ENCODE measurements at places on chromosomes 12 and 14.

DNA sequence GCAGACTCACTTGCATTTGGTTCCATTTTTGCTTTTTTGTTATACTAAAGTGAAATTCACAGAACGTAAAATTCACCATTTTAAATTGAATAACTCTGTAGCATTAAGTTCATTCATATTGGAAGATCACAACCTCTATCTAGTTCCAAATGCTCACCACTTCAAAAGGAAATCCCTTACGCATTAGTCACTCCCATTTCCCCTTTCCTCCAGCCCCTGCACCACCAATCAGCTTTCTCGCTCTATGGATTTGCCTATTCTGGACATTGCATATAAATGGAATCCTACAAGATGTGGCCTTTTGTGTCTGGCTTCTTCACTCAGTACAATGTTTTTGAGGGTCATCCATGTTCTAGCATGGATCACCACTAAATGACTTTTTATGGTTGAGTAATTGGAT, 294.5 kb downstream of the KSR2 start:
- no peak for DNase-seq

DNA sequence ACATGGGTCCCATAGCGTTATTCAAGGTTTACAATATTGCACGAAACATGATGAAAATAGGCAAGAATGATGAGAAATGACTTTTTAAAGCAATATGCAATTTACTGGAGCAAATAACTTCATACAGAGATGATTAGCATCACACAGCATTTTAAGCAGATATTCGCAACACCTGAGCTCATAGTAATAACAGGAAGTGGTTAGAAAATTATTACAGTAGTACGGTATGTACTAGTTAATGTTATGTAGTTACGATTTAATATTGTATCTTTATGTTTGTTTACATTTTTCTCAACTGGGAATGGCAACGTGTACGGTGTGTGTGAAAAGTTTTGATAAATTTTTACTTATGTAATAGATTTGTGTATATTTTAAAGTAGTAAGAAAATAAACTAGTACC, 102.6 kb downstream of the OSBPL8 start:
- DNase-seq, result no peak

GRCh38 chr14:25231004-25231403, 181.1 kb upstream of the STXBP6 start:
- DNase-seq, result no peak

- no peak for DNase-seq
Measured at GRCh38 chr12:62613081-62613480, 146.5 kb downstream of the MON2 start.

- no peak for DNase-seq
Measured at GRCh38 chr12:104890476-104891096, 67.5 kb downstream of the SLC41A2 start.

- no peak for DNase-seq
Measured at GRCh38 chr12:113896194-113896593, 69.9 kb downstream of the RBM19 start.

DNA sequence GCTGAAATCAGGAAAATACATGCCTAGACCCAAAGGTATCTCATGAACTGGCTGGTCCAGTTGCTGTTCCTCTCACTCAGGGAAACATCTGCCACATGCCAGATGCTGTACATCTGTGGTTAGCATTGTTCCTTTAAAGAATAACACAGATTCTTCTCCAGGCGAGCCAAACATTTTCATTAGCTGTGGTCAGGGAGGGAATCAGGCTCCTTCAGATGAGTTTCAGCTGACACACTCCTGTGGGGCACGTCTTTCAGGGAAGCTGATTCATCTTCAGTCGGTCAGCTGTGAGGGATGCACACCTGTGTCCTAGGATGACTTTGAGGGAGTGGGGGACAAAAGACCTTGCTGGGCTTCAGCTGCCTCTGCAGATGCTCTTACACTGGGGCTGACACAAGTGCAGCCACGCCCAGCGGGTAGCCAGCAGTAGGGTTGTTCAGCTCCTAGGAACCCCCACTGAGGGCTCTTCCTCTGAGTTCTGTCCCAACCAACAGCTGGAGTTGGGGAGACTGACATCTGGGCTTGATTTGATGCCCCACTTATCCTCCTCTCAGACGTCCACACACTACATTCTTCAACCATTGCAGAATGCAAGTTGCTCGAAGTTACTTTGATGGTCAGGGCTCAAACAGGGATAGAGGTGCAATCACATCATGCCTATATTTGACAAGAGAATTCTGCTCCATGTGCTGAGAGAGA, 155.0 kb downstream of the NUAK1 start:
- peak; percentile 7 for DNase-seq

DNA sequence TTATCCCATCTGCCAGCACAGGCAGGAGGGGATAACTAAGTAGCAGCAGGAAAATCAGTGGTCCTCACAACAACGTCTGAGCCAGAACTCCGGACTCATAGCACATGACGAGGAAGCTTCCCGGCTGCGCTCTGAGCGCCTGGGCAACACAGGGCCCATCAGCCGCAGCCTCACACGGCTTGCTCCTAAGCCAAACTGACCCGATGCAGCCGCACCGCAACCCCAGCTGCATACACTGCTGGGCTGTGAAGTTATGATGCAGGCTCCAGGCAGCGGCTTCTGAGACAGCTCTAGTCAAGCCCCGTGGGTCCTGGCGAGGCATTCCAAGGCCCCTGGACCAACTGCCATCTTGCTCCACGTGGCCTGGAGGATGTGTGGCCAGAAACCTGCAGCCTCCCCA, 28.1 kb downstream of the ZFYVE21 start:
- no peak for DNase-seq

DNA sequence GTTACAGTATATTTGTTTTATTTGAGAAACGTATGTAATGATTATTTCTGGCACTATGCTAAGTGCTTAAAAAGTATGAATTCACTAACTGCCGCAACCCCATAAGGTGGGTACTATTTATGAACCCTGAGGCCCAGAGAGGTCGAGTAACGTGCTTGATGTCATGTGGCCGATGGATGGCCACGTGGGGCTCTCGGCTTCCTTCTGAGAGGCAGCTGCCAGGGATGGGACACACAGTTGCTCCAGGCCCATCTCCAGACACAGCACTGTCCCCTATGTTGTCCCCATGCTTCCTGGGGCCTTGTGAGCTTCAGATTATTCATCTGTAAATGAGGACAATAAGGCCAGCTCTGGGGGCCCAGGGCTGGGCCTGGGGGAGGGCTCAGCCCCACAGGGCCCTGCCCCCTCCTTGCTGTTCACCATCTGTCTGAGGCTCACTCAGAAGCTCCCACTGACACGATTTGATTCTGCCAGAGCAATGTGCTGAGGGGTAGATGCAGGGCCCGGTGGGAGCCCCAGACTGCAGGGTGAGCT, 115.0 kb downstream of the CALM1 start:
- no peak for DNase-seq

DNA sequence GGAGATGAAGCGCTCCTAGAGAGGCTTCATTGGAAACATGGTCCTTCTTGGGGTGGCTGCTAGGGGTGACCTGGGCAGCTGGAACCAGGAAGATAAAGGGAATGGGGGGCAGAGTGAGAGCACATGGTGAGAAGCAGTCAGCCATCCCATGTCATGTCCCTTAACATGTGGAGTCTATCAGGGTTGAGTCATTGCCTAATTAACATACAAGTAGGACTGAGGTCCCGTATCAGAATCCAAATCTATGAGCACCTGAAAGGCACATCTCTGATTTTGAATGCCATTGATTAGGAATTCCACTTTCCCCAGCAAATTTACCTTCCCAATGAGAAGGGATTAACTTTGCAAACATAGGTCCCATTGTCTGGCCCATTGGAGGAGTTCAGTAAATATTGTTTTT, 20.3 kb upstream of the PPP1R1A start:
- DNase-seq, result no peak

GRCh38 chr14:64698903-64699302, 5.3 kb upstream of the PLEKHG3 start:
- no peak for DNase-seq

- DNase-seq, result peak; percentile 29
Measured at GRCh38 chr14:94043111-94043755, 17.1 kb downstream of the OTUB2 start.

DNA sequence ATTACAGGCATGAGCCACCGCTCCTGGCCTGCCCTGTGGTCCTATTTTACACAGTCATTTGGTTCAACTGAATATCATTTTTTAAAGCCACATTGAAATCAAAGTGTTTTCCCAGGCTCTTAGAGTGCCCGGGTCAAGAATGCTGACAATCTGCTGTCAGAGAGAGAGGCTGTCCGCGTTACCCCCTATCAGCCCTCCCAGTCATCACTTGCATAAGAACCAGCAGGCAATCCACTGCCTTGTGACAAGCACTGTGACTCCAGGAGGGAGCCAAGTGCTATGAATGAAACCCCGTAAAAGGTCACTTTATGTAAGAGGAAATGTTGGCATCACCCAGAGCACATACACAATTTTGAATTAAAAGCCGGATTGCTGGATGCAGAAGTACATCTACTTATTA, 13.5 kb downstream of the PHLDA1 start:
- peak; percentile 67 for DNase-seq

GRCh38 chr14:76930549-76930948, 98.0 kb downstream of the IRF2BPL start:
- no peak for DNase-seq

DNA sequence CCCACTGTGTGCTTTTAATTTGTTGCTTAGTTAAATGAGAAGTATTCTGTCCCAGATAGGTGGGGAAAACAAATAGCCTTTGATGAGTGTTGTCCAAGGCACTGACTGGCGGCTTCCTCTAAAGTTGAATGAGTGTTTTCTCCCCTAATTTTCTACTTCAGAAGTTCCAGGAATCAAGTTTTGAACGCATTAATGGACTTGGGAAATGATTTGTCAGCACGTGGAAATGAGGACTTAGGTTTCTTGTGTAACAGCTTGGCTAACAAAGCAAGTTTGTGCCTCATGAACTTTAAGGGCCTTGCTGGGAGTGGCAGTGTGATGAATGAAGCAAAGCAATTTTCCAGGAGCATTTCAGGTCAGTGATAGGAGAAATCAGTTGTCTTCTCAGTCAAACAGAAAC, 56.9 kb downstream of the LIN52 start:
- peak; percentile 49 for DNase-seq

DNA sequence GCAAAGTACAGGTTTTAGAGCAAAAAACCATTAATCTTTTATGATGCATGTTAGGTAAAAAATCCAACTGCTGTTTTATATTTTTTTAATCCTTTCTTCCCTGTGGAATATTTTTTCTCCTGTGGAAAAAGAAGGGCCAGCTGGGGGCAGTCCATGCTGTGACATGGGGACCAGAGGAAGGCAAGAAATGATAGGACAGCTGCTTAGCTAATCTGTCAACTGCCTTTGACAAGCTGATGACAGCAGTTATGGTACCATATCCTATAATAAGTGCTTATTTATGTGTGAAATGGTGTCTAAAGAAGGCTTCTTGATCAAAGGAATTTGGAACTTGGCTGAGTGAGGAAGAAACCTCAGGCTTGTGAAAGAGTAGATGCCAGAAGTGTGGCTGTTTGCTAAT, 452.4 kb upstream of the NOVA1 start:
- no peak for DNase-seq

DNA sequence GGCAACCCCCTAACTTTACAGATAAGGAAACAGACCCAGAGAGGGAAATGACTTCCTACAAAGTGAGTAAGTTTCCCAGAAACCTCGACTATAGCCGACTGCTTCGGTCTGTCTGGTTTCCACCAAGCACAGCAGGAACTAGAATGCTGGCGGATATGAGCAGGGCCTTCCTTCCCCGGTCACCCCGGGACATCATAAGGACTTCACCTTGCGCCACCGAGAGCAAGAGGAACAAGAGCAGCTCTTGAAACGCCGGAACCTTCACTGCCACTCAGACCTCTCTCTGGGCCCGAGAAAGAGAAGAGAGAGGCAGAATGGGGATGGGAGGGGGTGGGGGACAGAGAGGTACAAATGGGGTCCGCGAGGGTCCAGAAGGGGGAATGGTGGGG, 29.4 kb upstream of the GPR68 start:
- no peak for DNase-seq

GRCh38 chr14:67764496-67764895, 51.9 kb downstream of the ZFYVE26 start:
- no peak for DNase-seq

GRCh38 chr14:69044965-69045555, 66.0 kb upstream of the ACTN1 start:
- DNase-seq, result peak; percentile 34

GRCh38 chr14:64938972-64939816, 3.4 kb downstream of the GPX2 start:
- DNase-seq, result no peak

DNA sequence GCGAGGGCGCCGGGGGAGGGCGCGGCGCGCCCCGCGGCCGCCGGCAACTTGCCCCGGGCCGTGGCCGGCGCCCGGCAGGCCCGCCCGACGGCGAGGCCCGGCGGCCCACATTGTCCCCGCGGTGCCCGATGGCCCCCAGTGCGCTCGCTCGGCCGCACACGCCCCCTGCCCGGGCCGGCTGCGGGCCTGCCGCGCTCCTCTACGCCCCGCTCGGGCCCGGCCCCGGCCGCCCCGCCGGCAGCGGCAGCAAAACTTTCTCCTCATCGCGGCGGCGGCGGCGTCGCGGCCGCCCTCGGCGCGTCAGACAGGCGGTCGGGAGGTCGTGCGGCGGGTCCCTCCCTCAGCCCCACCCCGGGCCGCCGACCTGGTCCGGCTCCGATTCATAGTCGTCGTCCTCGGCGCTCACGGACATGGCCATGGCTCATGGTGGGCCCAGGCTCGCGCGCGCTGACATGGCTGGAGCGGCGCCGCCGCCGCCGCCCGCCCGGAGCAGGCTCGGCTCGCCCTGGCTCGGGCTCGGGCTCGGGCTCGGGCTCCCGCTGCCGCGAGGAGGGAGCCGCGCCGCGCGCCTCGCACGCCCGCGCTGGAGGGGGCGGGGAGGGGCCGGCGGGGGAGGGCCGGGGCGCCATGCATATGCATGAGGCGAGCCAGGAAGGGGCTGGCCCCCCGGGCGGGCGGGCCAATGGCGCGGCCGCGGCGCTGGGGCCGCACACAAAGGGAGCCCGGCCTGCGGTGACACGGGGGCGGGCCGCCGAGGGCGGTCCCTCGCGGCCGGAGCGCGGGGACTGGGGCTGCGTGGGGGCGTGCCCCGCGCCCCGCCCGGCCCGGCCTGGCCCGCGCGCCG, 67.1 kb downstream of the RNF34 start:
- peak; percentile 87 for DNase-seq

- no peak for DNase-seq
Measured at GRCh38 chr12:131910302-131911027, 16.0 kb downstream of the ULK1 start.

GRCh38 chr12:58443273-58443980, 476.9 kb downstream of the LRIG3 start:
- DNase-seq, result peak; percentile 35

DNA sequence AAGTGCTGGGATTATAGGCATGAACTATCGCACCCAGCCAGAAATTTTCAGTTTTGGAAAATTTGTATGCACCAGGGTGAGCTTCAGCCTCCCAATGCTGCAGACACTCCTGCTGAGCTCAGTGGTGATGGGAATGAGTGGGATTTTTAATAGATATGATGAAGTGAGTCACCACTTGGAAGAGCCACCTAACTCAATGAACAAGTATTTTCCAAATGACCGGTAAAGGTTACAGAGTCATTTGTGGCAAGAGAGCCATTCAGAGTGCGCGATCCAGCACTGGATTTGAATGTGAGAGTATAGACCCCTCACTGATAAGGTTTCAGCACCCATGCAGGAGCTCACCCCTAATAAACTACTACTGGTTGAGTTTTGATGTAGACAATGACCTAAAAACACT, 100.7 kb downstream of the PPP2R5C start:
- DNase-seq, result no peak
